ENCODE measurements at places on chromosomes 7 and 10. TPM values are rescaled to one million over a fixed set of nuclear protein-coding genes. Genes with fewer than 3 reads are reported as not detected.

- no peak for DNase-seq
- peaks cover 10% of the 10 kb centered on the region for H3K27me3 ChIP-seq
- no peaks in the 10 kb centered on the region for H3K4me1 ChIP-seq
- no peak overlapping the region for H3K4me3 ChIP-seq
- H3K27ac ChIP-seq, result no peak overlapping the region
Observed at GRCh38 chr10:125300937-125301336, 140.6 kb upstream of the CTBP2 start.

DNA sequence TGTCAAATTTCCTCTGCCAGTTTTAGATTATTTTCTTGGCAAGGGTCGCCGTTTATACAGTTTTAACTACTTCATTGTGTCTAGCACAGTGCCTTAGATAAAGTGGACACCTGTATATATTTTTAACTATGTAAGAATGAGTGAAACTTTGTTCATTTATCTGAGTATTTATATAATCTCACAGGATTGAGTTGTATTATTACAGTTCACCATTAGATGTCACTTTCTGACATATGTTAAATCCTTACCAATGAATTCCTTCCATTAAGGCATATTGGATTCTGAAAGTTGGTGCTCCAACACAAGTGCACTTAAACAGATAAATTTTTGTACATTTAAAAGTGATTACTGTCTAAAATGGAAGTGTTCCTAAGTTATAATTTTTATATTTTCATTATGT is 43.0 kb downstream of the ZMYND11 start:
- peaks cover 8% of the 10 kb centered on the region for H3K36me3 ChIP-seq
- no peak overlapping the region for H3K4me3 ChIP-seq
- peaks cover 28% of the 10 kb centered on the region for H3K4me1 ChIP-seq
- no peak overlapping the region for H3K27ac ChIP-seq

DNA sequence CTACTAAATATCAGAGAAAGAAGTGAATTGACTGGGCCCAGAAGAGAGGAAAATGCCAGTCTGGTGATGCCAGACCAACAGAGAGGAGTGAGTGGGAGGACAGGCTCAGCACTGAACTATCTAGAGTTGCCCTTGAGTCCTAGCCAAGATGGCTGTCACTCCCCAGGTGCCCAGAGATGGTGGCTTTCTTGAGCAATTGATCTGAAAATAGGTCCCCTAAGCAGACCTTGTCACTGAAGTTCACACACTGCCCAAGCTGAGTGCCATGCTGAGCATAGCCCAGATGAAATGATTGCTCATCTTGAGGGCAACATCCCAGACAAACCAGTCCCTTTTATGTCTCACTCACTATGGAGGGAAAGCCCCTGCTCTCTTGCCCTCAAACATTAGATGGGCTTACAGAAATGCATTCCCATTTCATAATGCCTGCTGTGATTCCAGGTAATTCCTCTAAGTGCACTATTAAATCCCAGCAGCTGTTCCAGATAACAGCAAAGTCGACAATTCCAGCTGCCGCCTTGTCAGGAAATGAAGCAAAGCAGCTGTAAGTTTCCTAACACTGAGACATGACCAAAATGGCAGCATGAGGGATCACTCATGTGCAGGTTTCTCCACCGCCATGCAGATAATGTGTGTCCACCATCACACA is 329.4 kb downstream of the KCNMA1 start:
- H3K4me3 ChIP-seq, result no peak overlapping the region
- H3K4me1 ChIP-seq, result no peaks in the 10 kb centered on the region
- H3K27ac ChIP-seq, result no peak overlapping the region
- H3K27me3 ChIP-seq, result peaks cover 8% of the 10 kb centered on the region

DNA sequence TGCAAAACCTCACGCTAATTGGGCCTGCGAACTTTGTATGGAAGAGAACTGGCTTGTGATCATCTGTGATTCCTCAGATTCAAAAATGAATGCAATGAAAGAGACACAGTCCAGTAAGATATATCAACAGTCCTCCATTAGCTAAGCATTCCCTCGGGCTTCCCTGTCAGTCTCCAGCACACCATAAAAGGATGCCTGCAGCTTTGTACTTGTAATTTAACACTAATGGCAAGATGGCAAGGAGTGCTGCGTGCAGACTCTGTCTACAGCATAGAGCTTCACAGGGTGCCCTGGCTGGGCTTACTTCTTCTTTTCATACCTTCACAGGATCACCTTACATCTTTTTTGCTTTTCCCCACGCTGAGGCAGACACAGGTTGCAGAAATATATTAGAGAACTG is 200.0 kb downstream of the GFRA1 start:
- H3K27me3 ChIP-seq, result no peaks in the 10 kb centered on the region
- no peaks in the 10 kb centered on the region for H3K36me3 ChIP-seq
- H3K27ac ChIP-seq, result no peak overlapping the region
- no peaks in the 10 kb centered on the region for H3K4me1 ChIP-seq

GAD2 gene
- polyA plus RNA-seq, result not detected

DNA sequence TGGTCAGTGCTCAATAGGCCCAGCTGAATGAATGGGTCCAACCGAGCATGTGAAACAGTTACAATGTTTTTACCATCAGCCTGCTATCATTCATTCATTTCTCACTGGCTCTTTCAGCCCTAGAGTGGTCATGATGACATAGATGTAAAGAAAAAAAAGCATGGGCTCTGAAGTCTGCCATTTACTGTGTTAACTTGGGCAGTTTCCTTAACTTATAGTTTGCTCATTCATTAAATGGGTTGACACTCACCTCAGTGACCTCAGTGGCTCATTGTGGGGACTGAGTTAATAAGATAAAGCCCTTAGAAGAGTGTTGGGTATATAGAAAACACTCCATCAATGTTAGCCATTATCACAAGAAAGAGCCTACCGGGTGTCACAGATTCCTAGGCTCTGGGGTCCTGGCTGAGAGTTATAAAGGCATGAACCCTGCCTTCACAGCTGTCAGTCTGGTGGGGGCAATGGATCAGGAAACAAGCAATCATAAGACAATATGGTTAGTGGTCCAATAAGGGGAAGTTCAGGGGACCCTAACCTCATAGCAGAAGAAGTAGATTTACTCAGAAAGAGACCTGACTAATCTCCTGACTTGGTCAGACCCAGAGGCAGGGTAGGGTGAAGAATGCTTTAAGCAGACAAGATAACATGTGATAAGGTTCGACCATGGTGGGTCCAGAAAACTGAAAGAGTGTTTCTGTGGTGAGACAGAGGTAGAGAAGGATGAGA is 29.7 kb upstream of the GPAM start:
- H3K27ac ChIP-seq, result no peak overlapping the region
- H3K4me1 ChIP-seq, result no peaks in the 10 kb centered on the region
- DNase-seq, result no peak
- no peaks in the 10 kb centered on the region for H3K36me3 ChIP-seq
- H3K27me3 ChIP-seq, result peaks cover 8% of the 10 kb centered on the region

DNA sequence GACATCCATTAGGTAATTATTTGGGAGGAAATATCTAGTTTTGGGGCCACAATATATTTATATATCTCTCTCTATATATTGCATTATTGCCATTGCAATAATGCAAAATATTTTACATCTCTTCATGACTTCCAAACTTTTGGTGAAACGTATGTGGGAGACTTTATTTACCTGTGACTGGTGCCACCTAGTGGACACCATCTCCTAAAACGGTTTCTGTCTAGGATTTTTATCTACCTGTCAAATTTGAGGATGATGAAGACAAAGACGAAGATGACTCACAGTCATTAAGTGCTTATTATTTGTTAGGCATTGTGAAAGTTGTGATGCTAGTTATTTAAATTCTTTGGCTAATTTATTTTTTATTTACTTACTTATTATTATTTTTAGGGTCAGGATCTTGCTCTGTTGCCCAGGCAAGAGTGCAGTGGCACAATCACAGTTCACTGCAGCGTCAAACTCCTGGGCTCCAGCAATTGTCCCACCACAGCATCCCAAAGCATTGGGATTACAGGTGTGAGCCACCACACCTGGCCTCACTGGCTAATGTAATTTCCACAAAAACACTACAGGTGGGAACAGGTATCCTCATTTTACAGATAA is 18.7 kb upstream of the CBLL1 start:
- H3K36me3 ChIP-seq, result no peaks in the 10 kb centered on the region
- DNase-seq, result peak; percentile 26
- no peak overlapping the region for H3K4me3 ChIP-seq
- no peaks in the 10 kb centered on the region for H3K4me1 ChIP-seq

DNA sequence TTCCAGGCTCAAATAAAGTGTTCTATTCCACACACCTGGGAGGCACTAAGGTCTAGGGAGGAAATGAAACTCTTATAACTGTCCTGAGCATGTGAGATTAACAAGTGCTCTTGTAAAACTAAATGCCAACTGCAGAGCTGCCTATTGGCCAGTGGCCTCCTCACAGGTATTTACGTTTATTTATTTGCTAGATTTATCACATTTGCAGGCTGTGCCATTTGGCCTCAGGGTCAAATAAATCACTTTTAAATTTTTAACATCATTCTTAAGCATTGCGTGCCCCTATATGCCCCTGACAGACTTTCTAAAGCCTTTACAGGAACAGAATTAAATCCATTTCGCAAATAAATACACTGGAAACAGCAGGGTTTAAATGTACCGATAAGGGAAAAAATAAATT is 381.8 kb upstream of the NFE2L3 start:
- H3K4me3 ChIP-seq, result no peak overlapping the region
- H3K4me1 ChIP-seq, result no peaks in the 10 kb centered on the region
- DNase-seq, result no peak

Measured in immature natural killer cell (primary cell).